Putamen (tissue), 1 donor: ENCODE measurements at places on chromosomes 6 and 20.
A peak's percentile ranks its signal among the peaks of the same experiment; 100 is the strongest.

- no peak for DNase-seq
Observed at GRCh38 chr6:141105481-141105880, 1027.2 kb upstream of the GJE1 start.

DNA sequence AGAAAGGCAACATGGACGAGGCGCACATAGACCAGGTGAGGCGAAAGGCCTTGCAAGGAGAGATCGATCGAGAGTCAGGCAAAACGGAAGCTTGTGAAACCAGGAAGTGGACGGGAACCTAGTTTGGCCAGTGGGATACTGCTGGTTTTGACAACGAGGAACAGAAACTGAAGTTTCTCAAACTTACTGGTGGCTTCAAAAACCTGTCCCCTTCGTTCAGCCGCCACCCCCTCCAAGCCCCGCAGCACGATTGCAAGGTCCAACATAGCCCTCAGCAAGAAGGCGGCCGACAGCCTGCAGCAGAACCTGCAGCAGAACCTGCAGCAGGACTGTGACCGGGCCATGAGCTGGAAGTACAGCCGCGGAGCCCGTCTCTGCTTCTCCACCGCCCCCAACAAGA is 238.0 kb downstream of the KHDC1L start:
- no peak for DNase-seq

DNA sequence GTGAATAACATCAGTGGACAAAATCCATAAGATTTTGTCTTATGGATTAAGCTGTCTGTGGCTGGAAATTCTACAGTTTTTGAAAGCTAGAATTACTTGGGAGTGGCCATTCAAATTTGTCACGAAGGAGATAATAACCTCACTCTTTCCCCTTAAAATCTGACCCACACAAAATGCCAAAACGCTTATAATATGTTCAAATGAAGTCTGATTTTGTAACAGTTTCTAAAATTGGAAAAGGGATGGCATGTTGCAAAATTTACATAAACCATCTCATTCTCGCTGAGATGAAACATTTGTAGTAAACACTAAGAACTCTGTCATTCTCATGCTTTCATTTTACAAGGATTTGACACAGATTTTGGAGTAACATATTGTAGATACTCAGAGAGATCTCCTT is 112.7 kb downstream of the GJA1 start:
- no peak for DNase-seq

GRCh38 chr20:54305421-54305820 is 97.5 kb downstream of the PFDN4 start:
- DNase-seq = no peak

- no peak for DNase-seq
Observed at GRCh38 chr20:3818155-3819151, 1.9 kb upstream of the AP5S1 start.

DNA sequence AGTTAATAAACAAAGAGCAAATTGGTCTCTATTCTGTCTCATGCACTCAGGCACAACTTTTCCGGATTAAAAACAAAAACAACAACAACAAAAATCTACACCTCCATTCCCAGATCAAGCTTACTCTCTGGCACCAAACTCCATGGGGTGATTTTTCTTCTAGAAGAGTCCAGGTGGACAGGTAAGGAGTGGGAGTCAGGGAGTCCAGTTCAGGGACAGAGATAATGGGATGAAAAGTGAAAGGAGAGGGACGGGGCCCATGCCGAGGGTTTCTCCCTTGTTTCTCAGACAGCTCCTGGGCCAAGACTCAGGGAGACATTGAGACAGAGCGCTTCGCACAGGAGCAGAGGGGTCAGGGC is 437 bp upstream of the HLA-A start:
- DNase-seq = no peak

DNA sequence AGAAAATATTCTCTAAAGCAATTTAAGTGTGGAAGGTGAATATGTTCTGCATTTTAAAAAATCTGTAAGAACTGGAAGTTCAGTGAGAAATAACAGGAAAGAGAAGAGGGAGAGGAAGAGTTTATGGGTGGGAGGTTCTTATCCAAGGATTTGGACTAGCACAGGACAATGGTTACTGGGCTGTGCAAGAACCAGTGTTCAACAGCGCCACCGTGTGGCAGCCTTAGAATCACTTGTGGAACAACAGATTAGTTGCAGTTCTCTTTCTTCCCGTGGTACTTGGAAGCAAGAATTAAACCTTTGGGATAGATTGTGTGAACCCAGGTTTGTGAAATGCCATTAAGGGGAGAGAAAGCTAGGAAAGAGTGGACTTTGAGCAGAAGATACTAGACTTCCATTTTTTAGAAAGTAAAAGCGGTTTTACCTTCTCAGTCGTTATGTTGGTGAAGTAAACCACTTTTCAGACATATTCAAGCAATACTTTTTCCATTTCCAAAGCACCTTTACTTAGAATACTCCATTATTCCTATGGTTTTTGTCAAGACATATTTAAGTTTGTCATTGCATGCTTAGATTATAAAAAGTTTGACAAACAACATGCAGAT is 436.7 kb downstream of the RNF144B start:
- no peak for DNase-seq

DNA sequence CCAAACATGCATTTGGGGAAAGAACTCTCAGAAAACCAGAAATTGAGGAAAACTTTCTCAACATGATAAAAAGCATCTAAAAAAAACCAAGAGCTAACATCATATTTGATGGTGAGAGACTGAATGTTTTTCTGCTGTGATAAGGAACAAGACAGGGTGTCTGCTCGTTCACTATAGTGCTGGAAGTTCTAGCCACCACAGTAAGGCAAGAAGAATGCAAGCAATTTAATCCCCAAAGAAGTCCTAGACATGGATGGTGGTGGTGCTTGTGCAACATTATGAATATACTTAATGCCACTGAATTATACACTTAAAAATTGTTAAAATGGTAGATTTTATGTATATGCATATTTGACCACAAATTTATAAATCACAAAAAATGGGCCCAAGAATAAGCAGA is 53.4 kb downstream of the LYRM2 start:
- no peak for DNase-seq

DNA sequence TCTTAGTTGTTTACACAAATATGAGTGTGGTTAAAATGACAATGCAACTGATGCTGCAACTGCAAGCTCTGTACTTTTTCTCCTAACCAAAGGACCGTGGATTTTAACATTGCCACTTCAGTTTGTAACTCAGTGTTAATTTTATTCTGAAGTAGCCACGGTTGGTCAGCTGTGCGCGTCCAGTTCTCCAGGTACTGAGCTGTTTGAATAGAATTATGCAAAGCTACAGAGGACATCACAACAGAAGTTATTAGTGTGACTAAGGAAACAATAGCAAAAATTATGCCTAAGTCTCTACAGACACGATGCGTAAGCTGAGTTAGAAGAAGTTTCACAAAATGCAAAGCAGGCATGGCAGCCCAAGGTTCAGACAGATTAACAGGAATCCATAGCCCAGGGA is 4.4 kb upstream of the ABHD12 start:
- DNase-seq = no peak

DNA sequence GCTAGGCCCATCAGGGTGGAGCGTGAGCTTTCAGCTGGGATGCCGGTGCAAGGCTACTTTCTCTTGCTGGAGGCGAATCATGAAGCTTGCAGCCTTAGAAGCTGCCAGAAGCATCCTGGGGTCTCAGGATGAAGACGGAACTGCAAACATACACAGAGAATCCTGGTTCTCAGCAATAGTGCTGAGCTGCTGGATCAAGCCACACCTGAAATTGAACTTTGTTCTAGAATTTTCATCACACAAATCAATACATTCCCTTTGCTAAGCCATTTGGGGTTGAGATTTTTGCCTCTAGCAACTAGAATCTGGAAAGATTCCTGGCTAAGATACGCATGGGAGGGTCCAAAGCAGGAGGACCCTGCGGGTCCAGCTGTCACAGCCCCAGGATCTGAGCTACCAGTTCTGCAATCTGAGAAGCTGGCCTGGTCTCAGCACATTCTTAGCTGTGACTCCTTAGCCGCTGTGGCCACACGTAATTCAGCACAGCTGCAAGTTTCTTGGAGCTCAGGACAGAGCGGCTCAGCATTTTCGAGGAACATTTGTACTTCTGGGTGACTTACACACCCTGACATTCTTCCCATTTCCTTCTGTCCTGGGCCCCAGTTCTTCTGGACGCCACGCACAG is 6.6 kb upstream of the ARFGAP1 start:
- no peak for DNase-seq

DNA sequence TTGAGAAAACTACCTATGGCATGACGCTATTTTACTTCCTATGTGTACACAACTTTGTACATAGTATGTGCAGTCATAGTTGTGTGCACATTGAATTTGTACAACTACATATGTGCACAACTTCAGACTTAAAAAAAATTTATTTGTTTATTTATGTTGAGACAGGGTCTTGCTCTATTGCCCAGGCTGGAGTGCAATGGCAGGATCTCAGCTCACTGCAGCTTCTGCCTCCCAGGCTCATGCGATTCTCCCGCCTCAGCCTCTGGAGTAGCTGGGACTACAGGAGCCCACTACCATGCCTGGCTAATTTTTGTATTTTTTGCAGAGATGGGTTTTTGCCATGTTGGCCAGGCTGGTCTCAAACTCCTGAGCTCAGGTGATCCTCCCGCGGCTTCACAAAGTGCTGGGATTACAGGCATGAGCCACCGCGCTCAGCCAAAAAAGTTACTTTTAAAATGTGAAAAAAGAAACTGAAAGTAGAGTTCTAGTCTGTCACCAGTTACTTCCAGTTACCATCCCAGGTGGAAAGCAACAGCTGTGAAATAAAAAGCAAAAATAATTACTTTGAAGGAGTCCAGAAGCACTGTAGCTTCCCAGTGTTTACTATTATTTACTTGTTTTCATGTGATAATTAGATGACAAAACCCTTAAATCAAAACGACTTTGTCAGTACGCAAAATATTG is 1.7 kb upstream of the ZKSCAN8 start:
- no peak for DNase-seq

DNA sequence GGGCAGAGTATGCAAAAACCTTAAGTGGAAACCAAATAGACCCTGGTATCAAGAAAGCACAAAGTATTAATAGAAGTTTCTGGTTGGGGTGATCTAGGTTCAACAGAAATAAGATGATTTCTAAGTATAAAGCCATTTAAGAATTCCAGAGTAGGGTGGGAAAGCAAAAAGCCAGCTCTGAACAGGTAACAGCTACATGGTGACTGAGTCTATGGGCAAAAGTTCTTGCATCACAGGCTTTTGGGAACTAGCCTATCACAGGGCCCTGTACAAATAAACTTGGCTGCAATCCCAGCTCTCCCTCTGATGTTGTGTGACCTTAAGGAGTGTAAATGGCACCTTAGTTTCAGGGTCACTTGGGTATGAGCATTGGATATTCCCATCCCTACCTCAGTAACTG is 5.5 kb downstream of the TCF19 start:
- DNase-seq = no peak

DNA sequence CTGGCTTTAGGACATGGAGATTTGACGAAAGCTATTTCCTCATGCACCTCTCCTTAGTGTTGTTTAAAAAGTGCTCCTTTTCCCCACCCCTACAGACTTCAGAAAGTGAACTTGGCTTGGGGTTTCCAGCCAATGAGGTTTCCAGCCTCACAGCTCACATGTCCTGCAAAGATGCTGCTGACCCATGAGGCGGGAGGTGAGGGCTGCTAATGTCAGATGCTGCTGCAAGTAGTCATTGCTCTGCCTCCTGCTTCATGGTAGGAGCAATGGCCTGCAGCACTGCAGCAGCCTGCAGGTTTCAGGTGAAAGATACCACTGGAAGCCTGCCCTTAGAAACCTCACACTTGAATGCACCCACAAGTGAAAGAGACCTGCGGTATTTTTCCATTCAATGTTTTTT is 112.8 kb downstream of the LAMP5 start:
- DNase-seq = no peak

DNA sequence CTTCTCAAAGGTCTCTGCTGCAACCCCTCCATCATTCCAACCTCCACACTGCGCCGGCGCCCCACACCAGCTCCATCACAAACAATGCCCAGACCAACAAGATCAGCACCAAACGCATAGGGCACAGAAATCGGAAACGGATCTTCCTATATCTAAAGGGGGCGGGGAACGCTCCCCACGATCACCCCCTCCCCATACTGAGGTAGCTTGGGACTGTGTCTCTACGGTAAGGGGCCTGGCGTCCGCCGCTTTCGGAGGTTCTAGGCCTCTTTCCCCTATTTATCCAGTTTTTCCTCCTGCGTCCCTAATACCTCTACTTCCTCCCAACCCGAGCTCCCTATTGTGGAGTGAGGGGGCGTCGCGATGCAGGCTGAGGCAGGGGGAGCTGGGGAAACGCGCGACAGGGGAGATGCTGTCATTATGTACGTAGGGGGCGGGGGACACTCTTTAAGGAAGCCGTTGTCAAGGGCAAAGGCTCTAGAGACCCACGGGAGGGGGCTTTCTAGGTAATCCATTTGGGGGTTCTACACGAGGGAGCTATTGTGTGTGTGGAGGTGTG is 909 bp downstream of the DNAAF9 start:
- peak; percentile 61 for DNase-seq

GRCh38 chr20:4067600-4068261 is 52.4 kb upstream of the RNF24 start:
- no peak for DNase-seq

DNA sequence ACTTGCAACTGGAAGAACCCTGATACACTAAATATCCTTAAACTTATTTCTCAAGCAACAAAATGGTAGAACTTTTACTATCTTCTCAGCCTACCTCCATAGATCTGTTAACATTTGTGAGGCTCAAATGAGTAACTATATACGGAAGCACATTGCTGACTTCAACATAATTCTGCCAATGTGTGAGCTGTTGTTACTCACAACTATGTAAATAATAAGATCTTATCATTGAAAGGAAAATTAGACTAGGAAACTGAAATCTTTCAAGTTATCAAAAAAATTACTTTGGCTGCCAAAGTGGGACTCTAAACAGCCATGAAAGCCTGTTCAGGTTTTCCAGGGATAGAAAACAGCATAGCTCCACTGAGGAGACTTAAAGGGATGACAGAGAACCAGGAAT is 40.2 kb upstream of the TASP1 start:
- no peak for DNase-seq

GRCh38 chr6:26196846-26197635 is 109.8 kb downstream of the HFE start:
- peak; percentile 85 for DNase-seq

DNA sequence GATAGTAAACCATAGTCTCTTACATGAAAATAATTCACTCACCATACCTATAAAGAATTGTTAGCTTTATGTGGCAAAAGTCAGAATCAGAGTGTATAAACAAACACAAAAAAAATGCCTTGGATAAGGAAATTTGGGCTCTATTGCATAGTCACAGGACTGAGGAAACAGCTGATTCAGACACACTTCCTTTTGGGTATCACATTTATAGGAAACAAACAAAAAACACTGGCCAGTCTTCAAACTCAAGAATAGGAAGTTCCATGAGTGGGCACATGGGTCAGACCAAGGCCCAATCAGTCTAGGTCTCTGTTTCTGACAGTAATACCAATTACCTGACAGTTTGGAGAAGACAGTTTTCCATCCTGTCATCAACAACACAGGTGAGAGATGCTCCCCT is 8.0 kb downstream of the SLC18B1 start:
- DNase-seq = no peak
